Cerebellar cortex (tissue), 1 donor: ENCODE measurements at places on chromosomes 12 and 14.

DNA sequence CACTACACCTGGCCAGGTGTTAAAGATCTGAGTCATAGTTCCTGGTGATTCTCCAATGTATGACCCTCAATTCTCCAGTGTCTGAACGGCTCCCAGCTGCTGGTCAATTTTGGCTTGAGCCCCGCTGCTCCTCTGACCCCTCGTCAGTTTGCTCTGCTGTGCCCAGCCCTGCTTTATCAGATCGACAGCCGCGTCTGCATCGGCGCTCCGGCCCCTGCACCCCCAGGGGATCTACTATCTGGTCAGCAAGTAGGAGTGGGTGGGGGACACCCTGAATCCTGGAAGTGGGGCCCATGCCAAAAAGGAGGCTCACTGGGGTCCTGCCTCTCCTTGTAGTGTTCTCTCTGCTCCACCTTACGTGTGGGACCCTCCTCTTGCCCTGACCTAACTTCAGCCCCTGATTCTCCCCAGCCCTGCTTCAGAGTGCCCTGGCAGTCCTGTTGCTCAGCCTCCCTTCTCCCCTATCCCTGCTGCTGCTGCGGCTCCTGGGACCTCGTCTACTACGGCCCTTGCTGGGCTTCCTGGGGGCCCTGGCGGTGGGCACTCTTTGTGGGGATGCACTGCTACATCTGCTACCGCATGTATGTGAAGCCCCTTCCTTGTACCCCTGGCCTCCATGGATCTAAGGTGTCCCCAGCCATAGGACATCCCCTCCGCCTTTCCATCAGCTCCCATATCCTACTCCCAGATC, 5.0 kb downstream of the SLC39A5 start:
- DNase-seq: no peak

GRCh38 chr14:79050787-79051727, 880.9 kb downstream of the NRXN3 start:
- peak; percentile 21 for DNase-seq

DNA sequence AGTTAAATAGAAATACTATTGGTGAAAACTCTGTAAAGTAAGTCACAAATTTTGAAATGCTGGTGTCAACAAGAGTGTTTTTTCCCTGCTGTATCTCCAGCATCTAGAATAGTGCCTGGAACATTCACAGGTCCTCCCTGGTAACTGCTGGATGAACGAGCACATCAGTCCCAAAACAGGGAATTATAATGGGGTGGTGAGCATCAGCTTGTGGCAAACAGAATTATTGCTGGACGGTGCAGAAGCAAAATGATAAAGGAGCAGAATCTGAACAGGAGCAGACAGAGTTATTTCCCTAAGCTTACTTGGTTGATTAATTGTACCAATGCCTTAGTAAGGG, 129.9 kb downstream of the GRIP1 start:
- no peak for DNase-seq

- DNase-seq: no peak
Observed at GRCh38 chr14:30082486-30082885, 154.8 kb upstream of the PRKD1 start.

- DNase-seq: no peak
Observed at GRCh38 chr12:88451205-88451604, 129.1 kb downstream of the KITLG start.

- DNase-seq: no peak
Observed at GRCh38 chr12:88420457-88420856, 159.8 kb downstream of the KITLG start.

DNA sequence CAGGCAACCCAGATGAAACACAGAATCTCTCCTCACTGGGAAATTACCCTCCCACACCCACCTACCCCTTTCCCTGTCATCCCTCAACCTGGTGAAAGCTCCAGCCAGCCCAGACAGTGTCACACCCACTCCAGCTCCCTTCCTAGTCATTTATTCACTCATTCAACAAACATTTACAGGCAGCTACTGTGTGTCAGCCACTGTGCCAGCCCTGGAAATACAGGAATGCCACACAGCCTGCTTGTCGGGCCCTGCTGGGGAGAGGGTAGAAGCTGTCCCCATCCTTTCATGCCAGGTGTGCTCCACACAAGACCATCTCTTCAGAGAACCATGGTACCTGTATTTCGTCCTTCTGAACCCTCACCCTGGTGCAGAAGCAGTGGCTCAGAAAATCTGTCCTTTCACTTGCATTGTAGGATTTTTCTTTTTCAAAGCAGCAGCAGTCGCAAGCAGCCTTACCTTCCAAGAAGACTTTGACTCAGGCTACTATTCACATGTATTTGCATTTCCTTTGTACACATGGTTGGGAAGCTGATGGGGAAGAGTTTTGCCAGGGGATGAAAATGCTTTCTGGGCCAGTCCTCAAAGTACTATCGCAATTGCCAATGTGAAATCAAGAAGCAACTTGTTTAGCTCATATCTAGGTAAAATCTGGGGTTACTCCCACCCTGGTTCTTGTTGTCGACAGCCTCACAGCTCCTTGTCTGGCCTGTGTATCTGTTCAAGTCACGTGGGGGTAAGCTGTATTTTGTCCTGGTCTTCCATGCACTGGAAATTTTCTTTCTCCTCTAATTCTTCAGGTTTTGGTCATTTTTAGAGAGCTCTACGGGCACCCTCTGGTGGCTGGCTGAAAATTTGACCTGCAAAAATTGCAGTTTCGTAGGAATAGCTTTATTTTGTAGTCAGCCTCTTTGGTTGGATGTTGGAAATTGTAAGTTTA, 147.4 kb upstream of the EGLN3 start:
- peak; percentile 53 for DNase-seq

DNA sequence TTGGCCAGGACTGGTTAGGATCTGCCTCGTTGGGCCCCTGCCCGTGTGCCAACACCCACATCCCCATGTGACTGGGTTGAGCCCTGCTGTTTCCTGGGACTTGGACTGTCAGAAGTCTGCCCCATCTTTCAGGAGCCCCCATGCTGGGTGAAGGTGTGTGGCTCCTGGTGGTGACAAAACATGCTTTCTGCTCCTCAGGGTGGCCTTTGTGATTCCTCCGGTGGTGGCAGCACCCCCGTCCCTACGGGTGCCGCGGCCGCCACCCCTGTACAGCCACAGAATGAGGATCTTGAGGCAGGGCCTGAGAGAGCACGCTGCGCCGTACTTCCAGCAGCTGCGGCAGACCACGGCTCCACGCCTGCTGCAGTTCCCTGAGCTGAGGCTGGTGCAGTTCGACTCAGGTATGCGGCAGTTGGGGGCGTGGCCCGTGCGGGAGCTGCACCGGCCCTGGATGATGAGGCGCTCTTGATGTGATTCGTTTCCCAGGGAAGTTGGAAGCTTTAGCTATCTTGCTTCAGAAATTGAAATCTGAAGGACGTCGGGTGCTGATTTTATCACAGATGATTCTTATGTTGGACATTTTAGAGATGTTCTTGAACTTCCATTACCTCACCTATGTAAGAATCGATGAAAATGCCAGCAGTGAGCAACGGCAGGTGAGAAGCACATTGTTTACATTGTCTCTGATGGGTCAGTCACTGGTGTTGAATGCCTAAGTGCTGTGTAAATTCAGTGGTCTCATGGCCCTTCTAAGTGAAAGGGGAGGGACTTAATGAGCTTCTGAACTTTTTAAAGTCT, 80.0 kb downstream of the EP400 start:
- no peak for DNase-seq

- DNase-seq: no peak
Observed at GRCh38 chr12:1607940-1608712, 13.7 kb upstream of the FBXL14 start.

GRCh38 chr14:73741386-73741875, 27.2 kb upstream of the PNMA1 start:
- DNase-seq: no peak
